ENCODE measurements at places on chromosomes 12 and 14.

DNA sequence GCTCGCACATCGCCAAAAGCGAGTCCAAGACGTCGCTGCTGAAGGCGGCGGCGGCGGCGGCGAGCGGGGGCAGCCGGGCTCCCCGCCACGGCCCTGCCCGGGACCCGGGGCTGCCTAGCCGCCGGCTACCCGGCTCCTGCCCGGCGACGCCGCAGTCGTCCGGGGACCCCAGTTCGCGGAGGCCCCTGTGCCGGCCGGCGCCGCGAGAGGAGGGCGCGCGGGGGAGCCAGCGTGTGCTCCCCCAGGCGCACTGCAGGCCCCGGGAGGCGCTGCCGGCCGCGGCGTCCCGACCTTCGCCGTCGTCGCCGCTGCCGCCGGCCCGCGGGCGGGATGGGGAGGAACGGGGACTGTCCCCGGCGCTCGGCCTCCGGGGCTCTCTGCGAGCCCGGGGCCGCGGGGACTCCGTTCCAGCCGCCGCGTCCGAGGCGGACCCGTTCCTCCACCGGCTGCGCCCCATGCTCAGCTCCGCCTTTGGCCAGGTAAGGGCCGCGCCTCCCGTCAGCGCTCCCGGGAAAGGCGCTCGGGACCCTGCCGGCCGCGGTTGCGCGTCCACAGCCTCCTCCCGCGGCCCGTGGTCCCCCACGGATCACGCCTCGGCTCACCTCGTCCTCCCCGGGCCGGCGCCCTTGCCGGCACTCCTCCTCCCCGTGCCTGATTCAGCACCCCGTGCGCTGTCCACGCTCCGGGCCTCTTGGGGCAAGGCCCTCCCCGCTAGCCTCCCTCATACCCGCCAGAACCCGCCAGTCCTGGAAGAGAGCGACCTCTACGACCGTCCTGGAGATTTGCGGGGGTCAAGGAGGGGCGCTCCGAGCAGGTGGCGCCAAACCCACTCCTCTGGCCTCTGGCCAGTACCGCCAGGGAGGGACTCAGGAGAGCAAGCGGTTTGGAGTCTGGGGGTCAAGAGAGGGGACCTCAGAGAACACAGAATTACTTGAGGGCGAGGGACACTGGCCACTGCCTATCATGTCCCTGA lies 721 bp downstream of the CABP1 start:
- peak; percentile 23 for DNase-seq

DNA sequence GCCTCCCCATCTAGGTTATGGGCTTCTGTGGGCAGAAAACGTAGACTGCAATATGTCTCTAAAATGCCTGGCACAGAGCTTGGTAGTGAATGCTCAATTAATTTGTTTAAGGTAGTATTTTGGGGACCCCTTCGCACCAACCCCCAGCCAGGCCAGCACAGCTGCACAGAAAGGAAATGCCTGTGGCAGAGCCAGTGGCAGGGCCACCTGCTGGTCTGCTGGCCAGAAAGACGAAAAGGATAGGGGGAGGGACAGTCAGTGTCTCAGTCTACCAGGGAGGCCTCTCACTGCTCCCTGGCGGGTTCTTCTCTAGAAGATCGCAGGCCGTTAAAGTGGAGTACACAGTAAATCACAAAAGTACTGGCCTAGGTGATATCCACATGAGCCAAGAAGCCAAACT lies 3.5 kb downstream of the RAB15 start:
- DNase-seq = no peak

- DNase-seq = no peak
Observed at GRCh38 chr12:101459642-101460346, 15.3 kb upstream of the SPIC start.

GRCh38 chr14:23033801-23034497 lies 751 bp downstream of the PSMB5 start:
- DNase-seq = no peak

- DNase-seq = no peak
Observed at GRCh38 chr14:36844443-36845195, 183.0 kb downstream of the PAX9 start.

- no peak for DNase-seq
Observed at GRCh38 chr12:44397631-44398030, 478.5 kb downstream of the NELL2 start.

DNA sequence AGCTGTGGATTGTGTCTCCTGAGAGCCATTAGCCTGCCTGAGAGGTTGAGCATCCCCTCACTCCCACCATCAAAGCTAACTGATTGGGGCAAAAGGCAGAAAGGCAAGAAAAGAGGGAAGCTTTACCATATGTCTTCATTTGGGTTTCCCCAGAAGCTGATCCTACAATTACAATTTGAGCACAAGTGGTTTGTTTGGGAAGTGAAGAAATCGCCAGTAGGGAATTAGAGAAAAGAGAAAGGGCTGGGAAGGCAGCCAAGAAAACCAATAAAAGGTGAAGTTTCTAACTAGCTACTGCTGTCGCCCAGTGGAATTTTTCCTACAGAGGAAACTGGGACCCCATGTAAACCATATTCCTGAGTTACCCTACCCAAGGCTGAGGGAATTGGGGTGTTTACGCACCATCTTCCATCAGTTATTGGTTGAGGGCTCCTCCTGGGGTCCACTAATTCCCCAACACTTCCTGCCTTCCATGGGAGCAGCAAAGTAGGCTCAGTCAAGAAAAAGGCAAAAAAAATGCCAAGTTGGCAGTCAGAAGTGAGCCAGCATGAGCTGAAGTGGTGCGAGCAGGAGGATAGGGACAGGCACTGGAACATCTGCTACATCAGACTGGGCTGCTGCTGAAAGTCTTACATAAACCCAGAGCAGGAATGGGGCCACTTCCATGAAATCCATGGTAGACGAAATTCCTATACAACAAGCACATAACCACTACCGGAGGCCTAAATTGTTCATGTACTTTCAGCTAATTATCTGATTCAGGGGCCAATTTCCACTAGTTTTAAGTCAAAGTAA lies 17.3 kb downstream of the KCNK10 start:
- no peak for DNase-seq

DNA sequence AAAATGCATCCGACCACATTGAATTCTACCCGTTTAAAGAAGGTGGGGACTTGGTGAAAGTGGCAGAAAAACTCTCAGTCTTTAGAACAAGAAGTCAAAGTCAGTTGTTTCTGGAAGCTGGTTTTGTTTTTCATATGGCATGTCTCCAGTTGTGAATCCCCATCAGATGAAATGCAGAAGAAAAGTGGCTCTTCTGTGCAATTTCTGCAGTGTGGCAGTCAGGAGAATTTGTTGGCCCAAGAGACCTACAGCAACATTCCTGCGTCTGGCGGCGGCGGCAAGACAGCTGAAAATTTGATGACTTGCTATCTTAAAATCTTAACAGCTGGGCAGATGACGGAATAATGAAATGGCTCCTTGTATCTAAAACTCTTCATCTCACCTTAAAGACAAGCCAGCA lies 201.5 kb downstream of the FOXN3 start:
- DNase-seq = no peak

- DNase-seq = no peak
Observed at GRCh38 chr12:123942911-123943648, 29.6 kb downstream of the CCDC92 start.

DNA sequence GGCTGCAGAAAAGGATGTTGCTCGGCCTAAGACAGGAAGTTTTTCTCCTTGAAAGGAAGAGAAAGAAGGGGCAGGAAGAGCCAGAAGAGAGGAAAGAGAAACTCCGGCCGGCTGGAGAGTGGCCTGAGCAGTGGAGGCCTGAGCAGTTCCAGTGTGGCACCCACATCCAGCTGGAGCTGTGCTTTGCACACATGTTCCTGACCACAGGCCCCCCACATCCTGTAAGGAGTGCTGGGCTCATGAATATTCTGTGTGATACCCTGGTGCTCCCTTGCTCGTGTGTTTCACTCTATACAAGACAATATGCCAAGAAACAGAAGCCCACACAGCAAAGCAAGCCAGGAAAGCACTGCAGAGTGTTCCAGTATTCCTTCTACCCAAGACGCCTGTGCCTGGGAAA lies 27.1 kb downstream of the POLE start:
- DNase-seq = no peak

GRCh38 chr12:122747224-122748135 lies 5.1 kb upstream of the DENR start:
- DNase-seq = no peak

DNA sequence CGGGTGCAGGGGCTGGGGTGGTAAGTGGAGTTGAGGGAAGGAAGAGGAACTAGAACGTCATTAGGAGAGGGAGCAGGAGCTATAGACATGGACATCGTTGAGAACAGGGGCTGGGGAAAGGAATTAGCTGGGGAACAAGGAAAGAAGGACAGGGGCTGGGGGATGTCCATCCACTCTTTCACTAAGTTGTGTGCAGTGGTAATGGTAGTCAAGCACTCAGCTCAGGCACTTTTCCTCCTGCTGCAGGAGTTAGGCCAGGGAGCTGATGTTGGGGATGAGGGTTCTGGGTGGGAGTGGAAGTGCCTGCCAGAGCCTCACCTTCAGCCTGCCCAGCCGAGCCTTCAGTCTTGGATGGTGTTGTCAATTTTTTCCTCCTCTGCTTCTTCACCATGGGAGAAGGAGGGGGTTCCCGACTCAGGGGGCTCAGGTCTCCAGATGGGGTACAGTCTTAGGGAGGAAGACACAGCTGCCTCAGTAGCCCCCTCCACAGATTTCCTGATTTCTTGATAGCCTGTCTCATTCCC lies 9.2 kb downstream of the AGAP2 start:
- DNase-seq = no peak

DNA sequence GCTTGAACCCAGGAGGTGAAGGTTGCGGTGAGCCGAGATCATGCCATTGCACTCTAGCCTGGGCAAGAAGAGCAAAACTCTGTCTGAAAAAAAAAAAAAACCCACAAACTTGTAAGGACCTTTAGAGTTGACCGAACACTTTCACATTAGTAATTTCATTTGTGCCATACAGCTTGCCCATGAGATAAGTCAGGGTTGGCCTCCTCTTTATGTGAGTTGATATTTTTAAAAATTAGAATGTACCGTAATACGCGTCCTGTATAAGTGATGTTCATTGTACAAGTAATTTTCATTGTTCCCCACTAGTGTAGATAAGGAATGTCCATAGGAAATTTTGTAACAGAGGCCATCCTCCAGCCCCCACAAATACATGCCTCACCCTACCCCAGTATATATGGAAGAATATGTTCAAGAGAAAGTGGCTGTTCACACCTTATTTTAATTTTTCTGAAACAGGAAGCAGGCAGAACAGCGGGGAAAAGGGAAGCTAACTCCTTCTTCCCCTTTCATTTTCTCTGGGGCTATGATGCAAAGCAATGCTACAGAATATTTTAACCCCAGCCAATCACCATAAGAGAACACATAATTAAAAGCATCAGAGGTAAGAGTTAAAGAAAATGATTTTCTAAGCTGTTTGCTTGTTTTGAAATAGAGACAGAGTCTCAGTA lies 31.9 kb upstream of the HIF1A start:
- no peak for DNase-seq

DNA sequence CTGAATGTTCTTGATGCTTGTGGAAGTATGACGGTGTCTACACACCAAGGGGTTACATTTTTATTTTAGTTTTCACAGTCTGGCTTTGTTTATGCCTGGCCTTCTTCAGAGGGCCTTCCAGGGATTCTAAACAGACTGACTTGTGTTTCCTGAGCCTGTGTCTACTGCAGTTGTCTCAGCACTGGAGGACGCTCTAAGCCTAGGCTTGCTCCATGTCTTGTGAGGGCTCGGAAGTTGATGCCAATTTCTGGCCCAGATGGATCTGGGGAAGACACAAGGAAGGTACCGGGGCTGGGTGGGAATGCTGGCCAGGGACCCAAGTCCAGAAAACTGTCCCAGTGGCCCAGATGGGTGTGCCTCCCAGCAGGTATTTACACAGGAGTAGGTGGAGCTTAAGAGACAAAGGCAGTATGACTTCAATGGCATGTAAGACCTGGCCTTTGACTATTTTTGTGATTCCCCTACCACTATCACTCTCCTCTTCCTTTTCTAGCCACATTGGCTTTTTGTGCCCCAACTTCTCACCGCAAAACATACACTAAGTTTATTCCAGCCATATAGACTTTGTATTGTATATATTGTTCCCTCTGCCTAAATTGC lies 56.9 kb downstream of the GPR137C start:
- no peak for DNase-seq

DNA sequence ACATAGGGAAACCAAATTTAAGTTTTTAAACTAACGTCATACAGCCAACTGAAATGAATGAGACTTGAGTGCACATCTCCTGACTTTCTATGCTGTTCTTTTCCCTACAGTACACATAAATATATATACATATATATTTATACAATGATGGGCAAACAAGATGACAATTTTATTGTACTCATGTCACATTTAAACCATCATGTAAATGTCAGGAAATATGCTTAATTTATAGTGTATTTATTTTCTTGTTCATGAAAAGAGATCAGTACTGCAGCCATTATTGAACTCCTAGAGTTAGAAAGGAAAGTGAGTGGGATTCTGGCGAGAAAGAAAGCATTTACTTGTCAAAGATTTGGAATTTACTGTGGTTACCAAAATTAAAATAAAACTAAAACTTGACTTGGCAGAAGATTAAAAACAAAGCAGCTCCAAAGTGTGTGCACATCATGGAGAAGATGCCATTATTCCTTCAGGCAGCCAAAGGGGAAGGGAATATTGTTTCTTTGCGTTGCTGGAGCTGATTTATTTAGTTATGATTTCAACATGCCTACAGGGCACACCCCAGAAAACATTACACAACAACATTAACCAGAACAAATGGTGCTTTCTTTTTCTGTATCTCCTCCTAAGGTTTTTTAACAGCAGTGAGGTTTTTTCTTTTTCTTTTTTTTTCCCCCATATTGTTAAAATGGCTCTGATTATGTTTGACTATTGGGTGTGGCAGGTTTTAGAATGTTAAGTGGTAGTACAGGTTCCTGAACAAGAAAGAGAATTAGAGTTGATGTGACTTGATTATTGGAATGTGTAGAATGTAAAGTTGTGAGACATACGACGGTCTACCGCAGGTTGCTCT lies 144.6 kb downstream of the RAD51B start:
- DNase-seq = no peak

GRCh38 chr12:49030119-49030518 lies 11.5 kb upstream of the PRKAG1 start:
- no peak for DNase-seq

DNA sequence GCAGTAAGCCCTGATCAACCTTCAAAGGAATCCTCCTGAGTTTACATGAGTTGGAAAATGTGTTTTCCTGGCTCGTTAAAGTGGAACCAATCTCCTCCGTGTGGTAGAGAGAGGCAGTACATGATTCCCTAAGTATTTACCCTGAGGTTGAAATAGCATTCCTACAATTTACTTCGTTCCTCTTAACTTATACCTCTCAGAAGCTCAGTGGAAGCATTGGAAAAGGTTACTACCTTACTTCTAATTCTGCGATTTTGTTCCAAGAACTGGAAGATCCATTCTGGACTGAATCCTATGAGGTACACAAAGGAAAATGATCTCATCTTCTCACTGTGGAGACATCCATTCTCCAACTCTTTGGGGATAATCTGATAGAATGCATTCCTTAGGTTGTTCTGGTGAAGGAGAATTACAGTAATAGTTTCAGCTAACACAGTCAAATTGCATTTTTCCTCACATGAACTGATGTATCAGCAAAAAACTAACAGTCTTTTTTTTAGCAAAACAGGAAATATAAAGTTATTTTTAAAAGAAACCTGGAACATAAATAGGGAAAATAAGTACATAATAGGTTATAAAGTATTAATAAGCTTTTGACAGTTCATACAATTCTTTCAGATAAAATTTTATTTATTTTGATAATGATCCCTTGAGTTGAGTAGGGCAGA lies 475.6 kb downstream of the PDZRN4 start:
- no peak for DNase-seq

Measured in effector CD8-positive, alpha-beta T cell (primary cell).